ENCODE measurements at places on chromosomes 1 and 21.

DNA sequence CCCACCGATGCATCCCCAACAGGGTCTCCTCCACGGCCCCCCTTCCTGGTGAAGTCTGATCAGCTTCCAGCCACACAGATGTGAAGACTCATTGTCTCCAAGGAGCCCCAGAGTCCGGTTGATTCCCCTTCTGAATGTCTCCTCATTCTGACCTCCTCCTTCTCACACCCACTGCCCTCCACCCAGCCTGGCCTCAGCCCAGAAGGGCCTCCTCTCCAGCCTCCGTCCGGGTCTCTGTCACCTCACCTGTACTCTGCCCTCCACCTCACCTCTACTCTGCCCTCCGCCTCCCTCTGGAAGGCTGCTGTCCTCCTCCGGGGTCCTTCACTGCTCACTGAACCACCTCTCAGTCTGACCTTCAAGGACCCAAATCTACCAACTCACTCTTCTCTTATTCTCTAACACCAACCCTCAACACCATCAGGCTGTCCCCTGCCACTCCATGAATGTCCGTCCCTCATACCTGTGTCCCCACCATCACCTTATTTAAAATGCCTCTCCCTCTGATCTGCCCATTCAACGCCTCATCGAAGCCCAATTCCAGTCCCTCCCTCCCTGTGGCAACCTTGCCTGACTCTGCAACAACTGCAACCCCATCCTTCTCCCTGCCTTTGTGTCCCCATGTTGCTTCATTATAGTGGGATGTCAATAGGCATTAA is 201.2 kb downstream of the TOMM20 start:
- DNase-seq = no peak

DNA sequence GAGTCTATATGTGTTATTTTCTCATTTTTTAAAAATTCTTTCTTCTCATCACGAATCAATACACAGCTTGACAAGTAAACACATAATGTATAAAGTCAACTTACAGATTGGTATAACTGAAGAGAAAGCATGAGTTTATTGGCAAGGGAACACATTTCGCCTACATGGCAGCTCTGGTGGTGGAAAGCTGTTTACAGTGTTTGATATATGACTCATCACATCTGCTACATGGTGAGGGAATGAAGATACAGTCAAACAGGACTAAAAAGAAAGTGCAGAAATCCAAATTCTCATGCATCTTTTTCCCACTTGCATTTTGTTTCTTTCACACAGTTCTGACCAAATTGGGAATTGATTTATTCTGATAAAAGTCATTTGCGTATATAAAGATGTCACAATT is 122.2 kb upstream of the ADGRL4 start:
- DNase-seq = no peak

DNA sequence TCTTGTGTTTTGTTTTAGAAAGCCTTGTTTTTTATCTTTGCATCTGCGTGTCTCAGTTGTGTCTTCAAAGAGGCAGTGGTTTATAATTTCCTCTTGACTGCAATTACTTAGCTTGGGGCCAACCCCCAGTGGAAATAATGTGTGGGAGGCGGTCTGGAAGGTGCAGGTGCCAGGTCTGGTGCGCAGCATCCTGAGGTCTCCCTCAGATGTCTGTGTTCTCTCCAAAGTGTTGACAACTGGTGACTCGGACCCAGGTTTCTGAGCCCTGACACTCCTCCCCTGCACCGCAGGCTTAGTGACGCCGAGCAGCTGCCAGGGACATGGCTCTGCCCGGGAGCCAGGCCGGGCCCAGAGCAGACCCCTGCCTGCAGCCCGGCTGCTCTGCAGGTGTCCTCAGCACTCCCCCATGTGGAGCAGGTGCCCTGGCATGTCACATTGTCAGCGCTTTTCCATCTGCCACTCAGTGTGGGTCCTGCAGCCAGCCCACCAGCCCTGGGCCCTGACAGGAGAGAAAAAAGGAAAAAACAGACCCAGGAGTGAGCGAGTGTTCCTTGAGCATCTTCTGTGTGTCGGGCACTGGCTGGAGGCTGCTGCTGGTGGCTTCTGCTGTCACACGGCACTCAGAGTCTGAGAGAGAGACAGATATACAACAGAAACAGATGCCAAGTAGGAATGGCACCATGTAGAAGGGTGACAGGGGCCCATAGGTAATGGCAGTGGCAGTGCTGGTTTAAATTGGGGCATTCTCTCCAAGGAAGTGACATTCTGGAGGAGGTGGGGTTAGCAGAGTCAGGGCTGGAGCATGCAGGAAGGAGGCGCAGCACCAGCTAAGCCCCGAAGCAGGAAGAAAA is 24.8 kb upstream of the SELENON start:
- DNase-seq = peak; percentile 92

DNA sequence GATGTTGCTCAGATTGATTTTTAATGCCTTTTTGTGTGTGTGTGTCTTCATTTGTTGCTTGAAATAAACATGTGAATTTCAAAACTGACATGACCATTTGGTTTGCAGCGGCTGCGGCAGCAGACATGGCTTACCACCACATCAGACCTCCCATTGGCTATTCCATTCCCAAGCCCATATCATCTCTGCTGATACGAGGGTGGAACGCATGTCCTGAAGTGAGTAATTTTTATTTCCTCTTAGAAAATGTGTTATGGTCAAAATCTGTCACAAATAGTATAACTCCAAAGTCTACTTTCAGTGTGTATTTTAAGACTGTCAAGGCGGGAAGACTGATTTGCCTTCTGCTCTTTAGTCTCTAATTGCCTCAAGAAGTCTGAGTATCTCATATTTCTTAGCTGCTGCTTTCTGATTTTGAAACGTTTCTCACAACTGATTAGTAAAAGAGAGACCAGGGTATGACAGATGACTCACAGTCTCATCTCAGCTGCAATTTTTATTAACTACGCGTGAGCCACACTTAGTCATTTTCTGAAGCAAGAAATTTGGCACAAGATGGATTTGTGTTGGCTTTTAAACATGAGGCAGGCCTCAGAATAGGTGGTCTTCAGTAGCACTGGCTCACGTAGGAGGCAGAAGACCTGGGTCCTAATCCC is 49.0 kb downstream of the LRRC53 start:
- DNase-seq = no peak

GRCh38 chr1:41218152-41218551 is 24.0 kb downstream of the SCMH1 start:
- no peak for DNase-seq

GRCh38 chr1:26583646-26584485 is 54.3 kb downstream of the RPS6KA1 start:
- DNase-seq = peak; percentile 39

DNA sequence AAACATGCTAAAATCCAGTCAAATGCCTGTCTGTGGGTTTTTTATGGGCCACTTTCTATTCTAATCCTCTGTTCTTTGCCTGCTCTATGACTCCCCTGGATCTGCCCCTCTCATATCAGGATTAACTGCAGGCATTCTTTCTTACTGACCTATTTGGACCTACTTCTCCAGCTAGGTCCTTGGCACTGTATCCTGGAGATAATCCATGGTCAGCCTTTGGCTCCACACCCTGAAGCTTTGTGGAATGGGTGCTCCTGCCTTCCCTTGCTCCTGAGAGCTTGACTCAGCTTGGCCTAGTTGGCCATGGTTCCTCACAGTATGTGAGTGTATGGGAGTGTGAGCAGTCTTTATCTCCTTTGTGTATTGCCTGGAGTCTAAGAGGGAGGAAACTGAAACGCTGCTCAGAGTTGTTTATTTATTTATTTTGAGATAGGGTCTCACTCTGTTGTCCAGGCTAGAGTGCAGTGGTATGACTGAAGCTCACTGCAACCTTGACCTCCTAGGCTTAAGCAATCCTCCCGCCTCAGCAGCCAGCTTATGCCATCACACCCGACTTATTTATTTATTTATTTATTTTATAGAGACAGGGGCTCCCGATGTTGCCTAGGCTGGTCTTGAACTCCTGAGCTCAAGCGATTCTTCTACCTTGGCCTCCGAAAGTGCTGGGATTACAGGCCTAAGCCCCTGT is 28.7 kb upstream of the CDC14A start:
- DNase-seq = no peak

GRCh38 chr1:20867062-20867461 is 80.0 kb upstream of the HP1BP3 start:
- DNase-seq = no peak

DNA sequence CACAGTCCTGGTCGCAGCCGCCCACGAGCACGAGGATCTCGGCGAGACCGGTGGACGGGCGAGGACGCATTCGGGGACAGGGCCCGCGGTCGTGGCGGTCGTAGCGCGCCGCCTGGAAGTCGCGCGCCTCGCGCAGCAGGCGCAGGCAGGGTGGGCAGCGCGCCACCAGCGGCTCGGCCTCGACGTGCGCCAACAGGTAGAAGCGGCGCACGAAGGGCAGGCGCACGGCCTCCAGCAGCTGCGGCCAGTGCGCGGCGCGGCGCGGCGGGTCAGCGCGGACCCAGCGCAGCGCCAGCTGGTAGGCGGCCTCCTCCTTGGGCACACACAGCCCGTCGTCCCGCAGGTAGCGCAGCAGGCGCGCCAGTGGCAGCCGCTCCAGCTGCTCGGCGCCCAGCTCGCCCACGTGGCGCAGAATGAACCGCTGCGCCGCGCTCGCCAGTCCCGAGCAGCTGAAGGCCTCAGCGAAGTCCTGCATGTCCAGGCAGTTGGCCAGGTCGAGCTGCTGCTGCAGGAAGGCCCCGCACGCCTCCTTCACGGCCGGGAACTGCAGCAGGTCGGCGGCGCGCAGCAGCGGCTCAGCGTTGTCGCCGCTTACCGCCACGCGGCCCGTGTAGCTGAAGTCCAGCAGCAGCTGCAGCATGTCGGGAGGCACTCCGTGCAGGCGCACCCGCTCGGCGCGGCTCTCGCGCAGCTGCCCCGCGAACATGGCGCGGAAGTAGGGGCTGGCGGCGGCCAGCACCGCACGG is 573 bp downstream of the KLHL21 start:
- DNase-seq = no peak

DNA sequence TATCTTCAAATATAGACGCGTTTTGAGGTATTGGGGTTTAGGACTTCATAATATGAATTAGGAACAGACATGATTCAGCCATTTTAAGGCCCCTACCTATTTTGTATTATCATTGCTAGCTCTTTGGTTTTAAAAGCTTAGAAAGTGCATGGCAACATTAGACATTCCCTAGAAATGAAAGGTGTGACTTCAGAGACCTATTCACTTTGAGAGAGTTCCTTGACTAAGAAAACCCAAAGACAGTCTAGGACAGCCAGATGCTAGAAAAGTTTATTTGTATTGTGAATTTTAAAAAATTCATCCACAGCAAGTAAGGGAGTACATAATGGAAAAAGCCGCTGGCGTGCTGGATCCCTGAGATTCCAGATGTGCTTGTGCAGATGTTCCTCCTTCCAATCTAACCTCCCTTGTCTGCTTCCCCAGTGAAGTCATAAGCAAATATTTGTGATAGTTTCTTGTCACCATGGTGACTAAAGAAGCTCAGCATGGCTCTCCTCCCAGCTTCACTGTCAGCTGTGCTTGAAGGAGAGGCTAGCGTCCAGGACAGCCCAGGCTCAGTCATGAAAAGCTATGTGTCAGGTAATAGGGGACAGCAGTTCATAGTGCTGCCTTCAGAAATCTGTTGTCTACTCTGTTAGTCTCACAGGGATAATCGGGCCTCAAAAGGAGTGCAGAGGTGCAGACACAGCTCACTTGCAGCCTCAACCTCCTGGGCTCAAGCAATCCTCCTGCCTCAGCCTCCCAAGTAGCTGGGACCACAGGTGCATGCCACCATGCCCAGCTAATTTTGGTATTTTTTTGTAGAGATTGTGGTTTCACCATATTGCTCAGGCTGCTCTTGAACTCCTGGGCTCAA is 34.8 kb downstream of the KPNA6 start:
- no peak for DNase-seq

DNA sequence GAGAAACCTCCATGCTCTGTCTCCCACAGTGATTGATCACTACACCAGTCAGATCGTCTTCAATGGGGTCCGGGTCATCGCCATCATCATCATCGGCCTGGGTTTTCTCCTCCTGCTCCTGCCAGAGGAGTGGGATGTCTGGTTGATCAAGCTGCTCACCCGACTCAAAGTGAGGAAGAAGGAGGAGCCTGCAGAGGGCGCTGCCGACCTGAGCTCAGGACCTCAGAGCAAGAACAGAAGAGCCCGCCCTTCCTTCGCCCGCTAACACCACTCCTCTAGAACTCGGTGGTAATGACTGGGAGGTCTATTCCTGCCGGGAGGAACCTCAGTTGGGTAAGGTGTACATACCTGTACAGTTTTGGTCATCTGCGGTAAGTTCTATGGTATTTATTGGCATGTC is 50.3 kb upstream of the COA6 start:
- DNase-seq = no peak

- no peak for DNase-seq
These were observed 596.3 kb upstream of the CHRM3 start for GRCh38 chr1:238789916-238790667.

GRCh38 chr1:3811595-3811911 is 15.3 kb upstream of the LRRC47 start:
- no peak for DNase-seq

DNA sequence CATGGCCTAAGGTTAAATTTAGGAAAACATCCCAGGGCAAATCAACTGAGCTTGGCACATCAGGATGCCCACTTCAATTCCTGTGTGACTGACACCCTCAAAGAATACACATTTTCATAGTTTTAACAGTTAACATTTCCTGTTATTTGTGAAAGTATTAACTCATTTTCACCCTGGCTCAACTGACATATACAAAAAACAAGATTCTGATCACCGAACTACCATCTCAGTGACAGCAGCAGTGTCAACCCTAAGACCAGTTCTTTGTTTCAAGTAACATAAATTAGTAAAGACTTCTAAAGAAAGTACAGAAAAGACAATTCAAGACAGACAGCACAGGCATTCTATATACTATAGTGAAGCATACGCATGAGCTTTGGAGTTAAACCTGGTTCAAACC is 69.0 kb upstream of the SDC3 start:
- DNase-seq = no peak

- peak; percentile 26 for DNase-seq
These were observed 108.8 kb downstream of the SMYD2 start for GRCh38 chr1:214389734-214390133.

- no peak for DNase-seq
These were observed 34.1 kb downstream of the UBASH3A start for GRCh38 chr21:42437786-42438185.

DNA sequence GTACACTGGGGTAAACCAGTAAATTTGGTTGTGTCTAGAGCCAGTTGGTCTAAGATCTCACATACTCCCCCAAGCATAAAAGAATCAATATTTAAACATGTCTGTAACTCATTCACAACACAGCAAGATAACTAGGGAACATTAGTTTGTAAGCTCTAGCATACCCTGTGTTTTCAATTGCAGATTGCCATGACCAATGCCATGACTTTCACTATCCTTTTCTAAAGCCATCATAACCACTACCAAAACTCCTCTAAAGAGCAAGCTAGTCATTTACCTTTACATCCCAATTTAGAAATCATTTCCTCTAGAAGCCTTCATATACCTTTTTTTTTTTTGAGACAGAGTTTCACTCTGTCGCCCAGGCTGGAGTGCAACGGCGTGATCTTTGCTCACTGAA is 56.5 kb upstream of the PLA2G4A start:
- DNase-seq = no peak

GRCh38 chr1:47298025-47298699 is 15.8 kb downstream of the STIL start:
- DNase-seq = no peak

GRCh38 chr1:226632169-226632879 is 83.8 kb downstream of the STUM start:
- no peak for DNase-seq
